ENCODE measurements at places on chromosomes 13 and 19.

DNA sequence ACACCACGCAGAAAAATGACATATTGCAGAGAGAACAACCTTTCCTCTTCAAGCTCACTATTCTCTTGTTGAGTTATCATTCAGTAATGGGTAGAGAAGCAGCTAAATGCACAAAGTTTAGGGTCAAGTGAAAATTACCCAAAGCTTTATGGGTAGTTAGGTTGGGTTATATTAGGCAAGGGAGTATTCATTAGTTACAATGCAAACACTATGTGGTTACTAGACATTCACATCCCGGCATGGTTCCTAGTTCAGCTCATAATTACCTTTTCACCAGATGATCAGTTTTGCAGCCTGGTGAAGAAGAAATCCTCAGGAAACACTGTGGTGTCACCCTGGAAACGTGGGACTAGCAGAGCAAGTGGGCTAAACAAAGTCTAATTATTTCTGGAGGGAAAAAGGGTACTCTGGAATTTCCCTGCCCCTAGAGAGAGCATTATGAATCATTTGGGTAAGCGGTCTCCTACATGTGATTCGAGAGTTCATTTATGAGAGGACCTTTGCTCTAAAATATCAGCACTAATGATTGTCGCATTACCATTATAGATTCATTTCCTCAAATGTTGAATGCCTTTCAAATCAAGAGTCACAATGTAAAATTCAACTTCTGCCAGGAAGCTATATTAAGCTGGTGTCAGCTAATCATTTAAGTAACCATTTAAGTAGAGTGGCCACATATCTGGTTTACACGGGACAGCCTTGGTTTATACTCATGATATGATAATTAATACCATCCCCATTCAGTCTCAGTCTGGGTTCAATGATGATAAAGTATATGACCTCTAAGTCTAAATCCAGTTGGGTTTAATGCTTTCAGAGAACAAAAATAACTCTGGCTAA, 1208.0 kb downstream of the DIAPH3 start:
- DNase-seq = no peak

DNA sequence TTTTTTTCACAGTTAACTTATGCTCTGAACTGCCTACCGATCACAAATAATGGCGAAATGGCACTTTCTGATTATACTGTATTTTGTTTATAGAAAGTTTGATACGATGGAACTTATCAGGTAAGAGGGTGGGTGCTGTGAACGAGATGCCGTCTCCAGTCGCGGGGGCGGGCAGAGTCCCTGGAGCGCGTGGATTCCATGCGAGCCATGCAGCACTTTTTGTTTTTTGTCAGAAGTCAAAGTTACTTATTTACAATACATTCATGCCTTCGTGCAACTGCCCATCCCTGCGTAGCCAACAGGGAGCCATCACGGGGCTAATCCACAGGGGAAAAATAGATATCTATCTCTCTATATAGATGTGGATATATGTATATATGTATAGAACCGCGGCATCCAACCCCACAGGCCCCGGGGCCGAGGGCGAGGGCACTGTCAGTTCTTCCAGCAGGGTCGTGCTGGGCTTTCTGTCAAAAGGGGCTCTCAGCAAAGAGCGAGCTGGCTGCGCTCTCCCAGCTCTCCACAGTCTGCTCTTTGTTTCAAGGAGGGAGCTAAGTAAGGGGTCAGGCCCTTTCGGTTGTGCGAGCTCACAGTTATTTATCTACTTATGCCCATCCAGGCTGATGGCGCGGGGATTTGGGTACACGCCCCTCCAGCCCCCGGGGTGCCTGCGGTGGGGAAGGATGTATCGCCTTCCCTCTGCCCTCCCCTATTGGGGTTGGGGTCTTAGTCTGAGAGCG, 3.4 kb downstream of the SLITRK1 start:
- DNase-seq = no peak

- DNase-seq = no peak
Observed at GRCh38 chr19:46717716-46718143, 816 bp upstream of the PRKD2 start.

- DNase-seq = no peak
Observed at GRCh38 chr19:11168568-11168967, 13.0 kb upstream of the SPC24 start.

GRCh38 chr13:94798738-94799137, 86.4 kb upstream of the SOX21 start:
- no peak for DNase-seq

- DNase-seq = no peak
Observed at GRCh38 chr13:20473139-20473538, 52.5 kb downstream of the CRYL1 start.

- no peak for DNase-seq
Observed at GRCh38 chr13:93889430-93889951, 590.0 kb downstream of the DCT start.

- DNase-seq = no peak
Observed at GRCh38 chr19:4181053-4181508, 1.3 kb downstream of the SIRT6 start.

- DNase-seq = no peak
Observed at GRCh38 chr19:32464279-32464678, 58.7 kb downstream of the DPY19L3 start.

GRCh38 chr19:13796301-13797057, 1.2 kb downstream of the ZSWIM4 start:
- DNase-seq = no peak

DNA sequence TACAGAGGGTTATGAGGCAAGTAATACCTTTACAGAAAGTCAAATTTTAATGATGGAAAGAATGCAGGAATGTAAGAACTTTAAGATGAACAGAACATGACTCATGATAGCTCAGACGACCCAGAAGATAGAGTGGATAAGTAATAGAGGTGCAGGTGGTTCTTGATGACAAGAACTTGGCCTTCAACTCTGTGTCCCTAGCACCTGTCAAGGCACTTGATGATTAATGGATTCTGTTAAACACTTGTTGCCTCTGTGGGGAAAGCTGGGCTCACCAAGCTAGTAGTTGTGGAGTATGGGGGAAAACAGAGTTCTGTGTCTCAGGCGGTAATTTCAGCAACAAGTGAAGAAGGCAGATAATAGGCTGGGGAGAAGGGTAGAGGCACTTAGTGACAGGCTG, 306.2 kb downstream of the ATP8A2 start:
- no peak for DNase-seq

DNA sequence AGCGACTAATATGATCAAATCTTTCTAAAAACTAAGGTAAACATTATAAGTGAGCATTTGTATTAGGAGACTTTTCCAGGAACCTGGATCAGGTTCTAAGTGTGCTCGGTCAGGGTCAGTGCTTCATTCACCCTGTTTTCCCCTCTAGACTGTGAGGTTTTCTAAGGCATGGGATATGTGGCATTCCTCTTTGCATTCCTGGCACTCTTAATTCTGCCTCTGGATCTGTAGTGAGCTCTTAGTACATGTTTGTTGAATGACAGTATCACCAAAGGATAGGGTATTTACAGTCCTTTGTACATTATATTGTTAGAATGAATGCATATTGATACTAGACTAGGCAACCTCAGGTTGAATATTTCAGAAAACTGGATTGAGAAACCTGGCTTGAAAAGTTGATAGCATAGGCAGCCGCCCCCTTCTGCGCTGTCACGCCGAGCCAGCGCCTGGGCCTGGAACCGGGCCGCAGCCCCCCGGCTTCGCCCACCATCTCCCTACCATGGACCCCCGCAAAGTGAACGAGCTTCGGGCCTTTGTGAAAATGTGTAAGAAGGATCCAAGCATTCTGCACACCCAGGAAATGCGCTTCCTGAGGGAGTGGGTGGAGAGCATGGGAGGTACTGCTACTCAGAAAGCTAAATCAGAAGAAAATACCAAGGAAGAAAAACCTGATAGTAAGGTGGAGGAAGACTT, 156.5 kb downstream of the KCNRG start:
- DNase-seq = no peak

DNA sequence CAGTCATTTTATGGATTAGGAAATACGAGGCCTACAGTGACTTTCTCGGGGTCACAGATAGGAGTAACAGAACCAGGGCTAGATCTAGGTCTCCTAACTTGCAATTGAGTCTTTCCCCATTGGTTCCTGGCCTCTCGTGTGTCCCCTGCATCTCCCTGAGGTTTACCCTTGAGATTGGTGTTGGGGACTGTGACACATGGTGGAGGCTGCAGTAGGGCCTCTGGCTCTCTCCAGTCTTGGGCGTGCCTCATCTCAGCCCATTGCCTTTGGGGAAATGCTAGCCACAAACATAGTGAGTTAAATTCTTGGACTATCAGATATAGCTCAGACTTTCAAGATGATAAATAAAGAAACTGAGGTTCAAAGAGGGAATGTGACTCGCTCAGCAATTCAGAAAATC, 212.1 kb downstream of the KCNRG start:
- DNase-seq = no peak

GRCh38 chr19:5563008-5563431, 4.7 kb downstream of the TINCR start:
- DNase-seq = no peak

- no peak for DNase-seq
Observed at GRCh38 chr13:42893214-42893671, 98.8 kb downstream of the EPSTI1 start.

GRCh38 chr19:16587833-16588823, 15.9 kb upstream of the SLC35E1 start:
- DNase-seq = peak; percentile 80

DNA sequence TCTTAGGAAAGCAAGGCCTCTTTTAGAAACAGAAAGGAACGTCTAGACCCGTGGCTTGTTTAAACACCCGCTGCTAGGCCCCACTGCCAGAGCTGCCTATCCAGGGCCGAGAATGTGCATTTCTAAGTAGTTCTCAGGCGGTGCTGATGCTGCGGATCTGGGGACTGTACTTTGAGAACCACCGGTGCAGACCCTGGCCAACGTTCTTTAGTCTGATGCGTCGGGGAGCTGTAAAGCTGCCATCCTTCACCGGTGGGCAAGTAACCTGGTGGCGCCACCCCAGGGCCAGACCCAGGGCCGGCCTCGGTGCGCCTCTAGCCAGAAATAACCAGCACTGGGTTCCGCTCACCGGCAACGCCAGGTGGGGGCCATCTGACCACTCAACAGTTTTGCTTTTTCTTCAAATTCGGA, 47.1 kb downstream of the TGDS start:
- peak; percentile 23 for DNase-seq

- DNase-seq = no peak
Observed at GRCh38 chr19:41422955-41423354, 4.2 kb downstream of the B3GNT8 start.

DNA sequence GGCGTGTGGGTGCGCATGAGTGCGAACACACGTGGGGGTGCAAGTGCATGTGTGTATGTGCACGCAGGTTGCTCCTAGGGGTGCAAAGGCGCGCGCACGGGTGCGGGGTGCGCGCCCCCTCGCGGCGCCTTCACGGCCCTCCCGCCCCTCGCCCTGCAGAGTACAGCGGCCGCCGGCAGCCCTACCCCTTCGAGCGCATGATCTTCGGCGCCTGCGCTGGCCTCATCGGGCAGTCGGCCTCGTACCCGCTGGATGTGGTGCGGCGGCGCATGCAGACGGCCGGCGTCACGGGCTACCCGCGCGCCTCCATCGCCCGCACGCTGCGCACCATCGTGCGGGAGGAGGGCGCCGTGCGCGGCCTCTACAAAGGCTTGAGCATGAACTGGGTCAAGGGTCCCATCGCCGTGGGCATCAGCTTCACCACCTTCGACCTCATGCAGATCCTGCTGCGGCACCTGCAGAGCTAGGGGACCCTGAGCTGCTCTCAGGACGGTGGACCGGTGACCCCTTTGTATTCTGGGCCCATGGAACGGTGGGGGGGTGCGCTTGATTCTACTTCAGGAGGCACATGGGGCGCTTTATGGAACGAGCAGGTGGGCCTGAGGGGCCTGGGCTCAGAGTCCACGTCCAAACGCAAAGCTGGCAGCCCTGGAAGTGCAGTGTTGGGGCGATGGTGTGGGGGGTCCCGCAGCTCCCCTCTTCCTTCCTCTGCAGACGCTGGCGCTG, 27.7 kb downstream of the TMEM161A start:
- no peak for DNase-seq

- DNase-seq = no peak
Observed at GRCh38 chr13:98044301-98044700, 90.8 kb downstream of the IPO5 start.

DNA sequence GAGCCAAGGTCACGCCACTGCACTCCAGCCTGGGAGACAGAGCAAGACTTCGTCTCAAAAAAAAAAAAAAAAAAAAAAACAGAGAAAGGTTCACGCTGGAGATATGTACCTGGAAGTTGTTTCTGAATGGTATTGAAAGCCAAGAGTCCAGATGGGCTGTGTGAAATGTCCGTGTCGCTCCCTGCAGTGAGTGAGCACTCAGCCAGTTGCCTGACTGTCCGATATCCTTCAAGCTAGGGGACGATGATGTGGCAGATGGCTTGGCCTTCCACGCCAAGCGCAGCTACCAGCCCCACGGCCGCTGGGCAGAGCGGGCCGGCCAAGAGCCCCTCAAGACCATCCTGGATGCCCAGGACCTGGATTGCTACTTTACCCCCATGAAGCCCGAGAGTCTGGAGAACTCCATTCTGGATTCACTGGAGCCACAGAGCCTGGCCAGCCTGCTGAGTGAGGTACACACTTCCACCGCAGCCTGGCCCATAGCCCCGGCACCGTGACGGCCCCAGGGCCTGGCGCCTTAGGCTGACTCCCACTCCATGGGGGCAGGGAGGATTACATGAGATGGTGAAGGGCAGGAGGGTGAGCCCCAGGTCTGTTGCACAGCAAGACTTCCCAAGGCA, 11.7 kb upstream of the OVOL3 start:
- no peak for DNase-seq
